ENCODE measurements at places on chromosomes 2 and 18. TPM values are rescaled to one million over a fixed set of nuclear protein-coding genes. Genes with fewer than 3 reads are reported as not detected.

DNA sequence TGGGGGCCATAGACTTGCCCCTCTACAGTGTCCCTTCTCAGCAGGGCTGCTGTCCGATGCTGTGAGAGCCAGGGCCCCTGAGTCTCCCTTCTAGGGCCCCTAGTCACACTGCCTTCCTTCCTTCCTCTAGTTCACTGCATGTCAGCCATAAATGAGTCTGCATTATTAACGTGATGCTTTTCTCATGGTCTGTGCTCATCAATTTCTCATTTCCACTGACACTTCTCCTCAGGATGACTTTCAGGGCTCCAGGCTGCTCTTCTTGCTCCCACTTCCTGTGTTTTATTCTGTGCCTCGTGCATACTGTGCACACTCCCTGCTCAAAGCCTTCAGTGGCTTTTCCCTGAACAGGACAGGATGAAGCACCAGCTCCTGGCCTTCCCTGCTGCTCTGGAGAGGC lies 146.5 kb downstream of the FAM210A start:
- no peak for DNase-seq

GRCh38 chr18:35592298-35592697 lies 10.8 kb downstream of the GALNT1 start:
- no peak for DNase-seq

PID1 gene
- total RNA-seq = 24.3 TPM

SGPP2 gene
- total RNA-seq = 0.53 TPM
